Skeletal muscle cell (primary cell): ENCODE measurements at places on chromosomes 3 and 15.

DNA sequence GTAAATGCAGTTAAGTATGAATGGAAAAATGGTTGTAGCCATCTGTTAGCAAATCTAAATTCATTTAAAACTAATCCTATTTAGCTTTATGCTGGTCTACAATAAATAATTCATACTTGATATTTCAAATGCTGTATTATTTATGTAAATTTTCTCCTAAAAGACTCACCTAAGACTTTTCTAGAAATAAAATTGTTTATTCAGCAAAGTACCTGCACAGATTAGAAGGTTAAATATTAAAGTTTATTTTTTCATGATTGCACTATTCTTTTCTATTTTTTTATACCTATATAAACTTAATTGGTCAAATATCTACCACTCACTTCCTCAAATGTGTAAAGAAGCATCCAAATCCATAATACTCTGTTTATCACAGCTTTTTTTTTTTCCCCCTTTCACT is 45.2 kb downstream of the MBNL1 start:
- no peak for DNase-seq

DNA sequence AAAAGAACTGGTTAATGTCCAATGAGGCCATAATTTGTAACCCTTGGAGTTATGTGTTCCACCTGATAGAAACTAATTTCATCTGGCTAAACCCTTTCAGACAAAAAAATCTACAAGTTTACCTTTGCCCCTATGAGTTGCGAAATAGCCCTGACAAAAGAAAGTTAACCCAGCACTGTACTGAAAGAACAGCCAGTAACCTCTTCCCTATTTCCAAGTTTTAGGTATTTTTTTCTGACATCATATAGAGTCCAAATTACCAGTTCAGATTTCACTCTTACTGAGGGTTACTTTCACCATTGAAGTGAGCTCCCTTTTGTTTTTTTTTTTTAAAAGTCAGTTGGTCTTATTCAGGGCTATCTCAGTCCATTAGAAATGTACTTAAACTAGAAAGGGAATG is 42.8 kb upstream of the PTPRG start:
- no peak for DNase-seq

DNA sequence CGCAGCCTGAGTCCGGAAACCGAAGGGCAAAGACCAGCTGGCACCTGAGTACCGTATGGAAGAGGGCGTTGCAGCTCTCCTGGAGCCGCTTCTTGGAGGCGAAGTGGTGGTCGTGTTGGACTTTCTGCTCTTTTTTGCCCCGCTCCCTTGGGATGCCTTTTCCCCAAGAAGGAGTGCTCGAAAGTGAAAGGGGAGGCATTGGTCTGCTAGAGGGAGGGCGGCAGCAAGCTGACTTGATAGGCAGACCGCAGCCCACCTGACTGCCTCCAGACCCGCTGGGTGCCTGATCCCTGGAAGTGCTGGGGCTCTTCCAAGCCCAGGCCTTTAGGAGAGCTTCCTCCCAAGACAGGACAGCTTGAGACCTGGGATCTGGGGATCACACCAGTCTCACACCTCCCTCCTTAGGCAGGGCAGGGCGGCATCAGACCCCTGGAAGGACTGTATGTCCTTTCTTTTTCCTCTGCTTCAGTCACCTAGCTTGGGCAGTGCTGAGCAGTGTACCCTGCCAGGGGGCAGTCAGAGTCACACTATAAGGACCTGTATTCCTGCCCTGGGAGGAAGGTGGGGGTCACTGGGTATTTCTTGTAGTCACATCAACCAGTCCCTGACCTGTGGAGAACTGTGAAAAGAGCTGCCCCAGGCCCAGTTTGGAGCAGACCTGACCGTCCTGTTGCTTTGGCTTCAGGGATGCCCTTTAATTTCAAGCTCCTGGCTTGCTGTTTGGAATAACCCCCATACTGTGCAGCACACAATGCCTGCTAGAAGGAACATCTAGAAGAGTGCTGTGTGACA is 2.1 kb downstream of the ACVR2B start:
- no peak for DNase-seq

- no peak for DNase-seq
These were observed 21.4 kb downstream of the PLA1A start for GRCh38 chr3:119619094-119619493.

- DNase-seq = no peak
These were observed 130.3 kb downstream of the MDFIC2 start for GRCh38 chr3:70182166-70182565.

- DNase-seq = no peak
These were observed 529.0 kb upstream of the NECTIN3 start for GRCh38 chr3:110542552-110543150.
